ENCODE measurements at places on chromosomes 5 and 9.

- DNase-seq: no peak
Measured at GRCh38 chr9:88168564-88168963, 30.3 kb upstream of the SPATA31C2 start.

DNA sequence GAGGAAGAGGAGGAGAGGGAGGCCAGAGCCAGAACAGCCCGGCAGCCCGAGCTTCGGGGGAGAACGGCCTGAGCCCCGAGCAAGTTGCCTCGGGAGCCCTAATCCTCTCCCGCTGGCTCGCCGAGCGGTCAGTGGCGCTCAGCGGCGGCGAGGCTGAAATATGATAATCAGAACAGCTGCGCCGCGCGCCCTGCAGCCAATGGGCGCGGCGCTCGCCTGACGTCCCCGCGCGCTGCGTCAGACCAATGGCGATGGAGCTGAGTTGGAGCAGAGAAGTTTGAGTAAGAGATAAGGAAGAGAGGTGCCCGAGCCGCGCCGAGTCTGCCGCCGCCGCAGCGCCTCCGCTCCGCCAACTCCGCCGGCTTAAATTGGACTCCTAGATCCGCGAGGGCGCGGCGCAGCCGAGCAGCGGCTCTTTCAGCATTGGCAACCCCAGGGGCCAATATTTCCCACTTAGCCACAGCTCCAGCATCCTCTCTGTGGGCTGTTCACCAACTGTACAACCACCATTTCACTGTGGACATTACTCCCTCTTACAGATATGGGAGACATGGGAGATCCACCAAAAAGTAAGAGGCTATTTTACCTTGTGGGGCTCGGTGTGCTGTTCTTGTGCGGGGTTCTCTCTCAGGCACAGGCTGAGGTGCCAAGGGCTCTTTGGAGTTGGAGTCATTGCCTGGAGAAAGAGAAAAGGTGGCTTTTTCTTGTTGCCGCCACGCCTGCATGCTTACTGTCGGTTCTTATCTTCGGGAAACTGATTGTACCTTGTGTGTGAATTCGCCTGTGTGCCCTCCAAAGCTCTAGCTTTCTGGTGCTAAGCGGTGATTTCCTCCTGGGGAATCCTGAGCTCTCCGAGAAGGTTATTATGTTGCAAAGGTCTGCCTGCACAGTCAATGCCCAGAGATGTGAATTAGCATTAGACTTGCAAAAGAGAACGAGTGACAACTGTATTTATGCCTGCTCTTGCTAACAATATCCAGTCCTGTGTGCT is at the start of gene ISL1:
Gene ISL1 (plus strand): TSS at position 318 of the 991 bp plus-strand sequence. CDS start 224 bp downstream, at position 542.
- DNase-seq: no peak

GRCh38 chr9:134619448-134619982 is 22.1 kb upstream of the COL5A1 start:
- DNase-seq: peak; percentile 4

- no peak for DNase-seq
Measured at GRCh38 chr5:111127453-111128195, 35.5 kb downstream of the WDR36 start.

DNA sequence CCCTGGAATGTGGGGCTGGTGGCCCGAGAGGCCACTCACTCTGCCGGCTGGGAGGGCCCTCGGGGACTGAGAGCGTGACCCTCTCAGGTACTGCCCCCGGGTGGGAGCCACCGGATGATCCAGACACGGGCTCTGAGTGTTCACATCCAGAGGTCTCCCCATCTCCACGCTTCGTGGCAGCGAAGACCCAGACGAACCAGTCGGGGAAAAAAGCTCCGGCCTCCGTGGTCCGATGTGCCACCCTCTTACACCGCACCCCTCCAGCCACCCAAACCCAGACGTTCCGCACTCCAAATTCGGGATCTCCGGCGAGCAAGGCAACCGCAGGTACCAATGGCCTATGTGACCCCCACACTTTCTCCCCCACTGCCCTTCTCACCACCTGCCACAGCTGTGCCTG is 49.5 kb downstream of the AMBP start:
- no peak for DNase-seq

- no peak for DNase-seq
Measured at GRCh38 chr5:38999037-38999436, 75.2 kb downstream of the RICTOR start.

GRCh38 chr5:168947212-168947868 is 353.6 kb downstream of the SLIT3 start:
- DNase-seq: peak; percentile 57

- DNase-seq: no peak
Measured at GRCh38 chr5:134073404-134073803, 41.1 kb upstream of the TCF7 start.

DNA sequence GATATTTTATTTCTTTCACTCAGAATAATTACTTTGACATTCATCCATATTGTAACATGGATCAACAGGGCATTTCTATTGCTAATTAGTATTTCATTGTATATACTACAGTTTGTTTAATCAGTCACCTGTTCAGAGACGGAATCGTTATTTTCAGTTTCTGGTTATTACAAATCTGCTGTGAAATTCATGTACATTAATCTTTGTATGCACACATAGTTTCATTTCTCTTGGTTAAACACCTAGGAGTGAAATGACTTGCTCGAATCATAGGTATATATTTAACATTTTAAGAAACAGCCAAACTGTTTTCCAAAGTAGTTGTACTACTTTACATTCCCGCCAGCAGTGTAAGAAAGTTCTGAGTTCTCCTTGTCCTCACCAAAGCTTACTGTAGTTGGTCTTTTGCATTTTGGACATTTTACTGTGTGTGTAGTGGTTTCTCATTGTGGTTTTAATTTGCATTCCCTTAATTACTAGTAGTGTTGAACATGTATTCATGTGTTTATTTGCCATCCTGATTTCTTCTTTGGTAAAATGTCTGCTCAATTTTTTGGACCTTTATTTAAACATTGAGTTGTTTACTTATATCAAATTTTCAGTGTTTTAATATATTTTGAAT is 198.2 kb downstream of the SAXO1 start:
- no peak for DNase-seq

GRCh38 chr5:125005266-125005665 is 258.8 kb upstream of the ZNF608 start:
- DNase-seq: no peak

DNA sequence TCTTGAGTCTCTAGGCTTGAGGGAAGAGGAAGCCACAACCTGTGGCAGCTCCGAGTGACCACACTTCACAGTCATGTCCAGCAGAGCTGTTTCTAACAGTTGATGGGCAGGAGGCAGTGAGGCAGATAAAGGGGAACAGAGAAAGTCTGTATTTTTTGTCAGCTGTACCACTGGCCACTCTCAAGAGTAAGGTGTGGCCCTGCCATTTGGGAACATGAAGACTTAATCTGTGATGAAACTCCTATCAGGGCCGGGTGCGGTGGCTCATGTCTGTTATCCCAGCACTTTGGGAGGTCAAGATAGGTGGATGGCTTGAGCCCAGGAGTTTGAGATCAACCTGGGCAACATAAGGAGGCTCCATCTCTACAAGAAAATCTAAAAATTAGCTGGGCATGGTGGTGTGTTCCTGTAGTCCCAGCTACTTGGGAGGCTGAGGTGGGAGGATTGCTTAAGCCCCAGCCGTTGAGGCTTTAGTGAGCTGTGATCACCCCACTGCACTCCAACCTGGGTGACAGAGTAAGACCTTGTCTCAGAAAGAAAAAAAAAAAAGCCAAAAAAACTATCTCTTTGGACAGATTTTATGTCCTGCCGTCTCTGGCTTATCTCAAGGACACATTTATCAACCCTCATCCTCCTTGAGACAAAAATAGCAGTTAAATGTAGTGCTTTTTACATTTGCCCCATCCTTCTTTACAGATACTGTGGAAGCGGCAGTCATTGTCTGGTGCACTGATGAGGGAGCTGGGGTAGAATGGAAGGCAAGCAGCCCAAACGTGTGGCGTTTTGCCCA is 11.9 kb upstream of the COL15A1 start:
- no peak for DNase-seq

DNA sequence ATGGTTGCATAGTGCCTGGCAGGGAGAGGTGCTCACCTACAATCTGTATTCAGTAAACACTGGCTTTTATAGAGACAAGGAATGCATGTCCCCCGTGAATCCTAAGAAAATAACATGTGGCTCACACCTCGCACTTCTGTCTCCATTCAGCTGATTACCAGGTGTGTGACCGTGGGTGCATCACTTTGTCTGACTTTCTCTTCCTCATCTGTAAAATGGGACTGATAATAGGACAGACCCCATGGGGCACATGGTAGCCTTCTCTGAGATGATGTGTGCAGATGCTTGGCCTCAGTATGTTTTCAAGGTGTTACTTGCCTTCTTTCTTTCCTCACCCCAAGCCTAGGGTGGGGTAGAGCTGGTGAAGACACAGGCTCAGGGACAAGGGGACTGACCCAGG is 6.3 kb downstream of the CXXC5 start:
- no peak for DNase-seq

DNA sequence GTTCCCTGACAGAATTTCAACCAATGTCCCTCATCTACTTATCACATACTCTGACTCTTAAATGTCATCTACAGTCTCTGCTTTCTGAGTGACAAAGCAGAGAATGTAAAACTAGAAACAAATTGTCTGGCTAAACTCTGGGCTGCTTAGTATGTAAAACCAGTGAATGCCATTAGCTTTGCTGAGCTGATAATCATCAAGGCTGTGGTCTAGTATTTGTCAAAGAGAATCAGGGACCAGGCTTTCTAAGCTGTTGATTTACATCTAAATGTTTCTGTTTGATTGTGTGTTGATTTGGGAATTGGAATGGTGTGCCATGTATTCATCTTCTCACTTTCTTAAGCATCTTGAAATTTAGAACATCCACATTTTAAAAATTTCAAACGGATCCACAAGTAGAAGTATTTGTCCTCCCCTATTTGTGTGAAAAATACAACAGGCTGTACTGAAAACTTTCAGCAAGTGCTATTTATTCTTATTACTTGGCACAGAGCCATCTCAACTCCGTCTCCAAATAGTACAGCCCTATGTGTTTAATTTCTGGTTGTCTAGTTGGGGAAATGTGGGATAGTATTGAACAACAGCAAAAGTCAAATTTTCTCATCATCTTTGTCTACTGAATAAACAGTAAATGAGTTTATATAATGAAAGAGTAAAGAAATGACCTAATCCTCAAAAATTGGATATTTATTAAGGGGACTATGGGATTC is 251.5 kb downstream of the KCTD16 start:
- no peak for DNase-seq

Data from activated CD4-positive, alpha-beta memory T cell treated with anti-CD3 and anti-CD28 coated beads for 36 hours (primary cell).